ENCODE measurements at places on chromosomes 7 and 10.

GRCh38 chr10:24900888-24901685, 51.3 kb downstream of the PRTFDC1 start:
- DNase-seq, result no peak

- no peak for DNase-seq
These were observed 3.1 kb downstream of the ARHGAP22 start for GRCh38 chr10:48601789-48602188.

DNA sequence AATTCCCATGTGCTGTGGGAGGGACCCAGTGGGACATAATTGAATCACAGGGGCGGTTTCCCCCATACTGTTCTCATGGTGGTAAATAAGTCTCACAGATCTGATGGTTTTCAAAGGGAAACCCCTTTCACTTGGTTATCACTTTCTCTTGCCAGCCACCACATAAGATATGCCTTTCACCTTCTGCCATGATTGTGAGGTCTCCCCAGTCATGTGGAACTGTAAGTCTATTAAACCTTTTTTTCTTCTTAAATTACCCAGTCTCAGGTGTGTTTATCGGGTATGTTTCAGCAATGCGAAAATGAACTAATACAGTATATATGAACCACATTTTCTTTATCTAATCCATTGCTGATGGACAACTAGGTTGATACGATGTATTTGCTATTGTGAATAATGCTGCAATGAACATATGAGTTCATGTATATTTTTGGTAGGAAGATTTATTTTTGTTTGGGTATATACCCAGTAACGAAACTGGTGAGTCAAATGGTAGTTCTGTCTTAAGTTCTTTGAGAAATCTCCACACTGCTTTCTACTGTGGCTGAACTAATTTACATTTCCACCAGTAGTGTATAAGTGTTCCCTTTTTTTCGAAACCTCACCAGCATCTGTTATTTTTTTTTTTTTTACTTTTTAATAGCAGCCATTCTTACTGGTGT, 70.0 kb upstream of the HGF start:
- no peak for DNase-seq

GRCh38 chr7:23026164-23026563, 12.2 kb upstream of the HYCC1 start:
- DNase-seq, result no peak

GRCh38 chr10:67011981-67012380, 86.1 kb downstream of the LRRTM3 start:
- DNase-seq, result no peak

All from activated T-cell treated with anti-CD3 and anti-CD28 coated beads, Interleukin-2, amount 50 U/mL, for 1 hour (primary cell).